Hypothalamus (tissue), 51 donors: ENCODE measurements at places on chromosomes 13 and 19.

GRCh38 chr13:112744168-112745021, 54.6 kb downstream of the ATP11A start:
- no peak for DNase-seq

DNA sequence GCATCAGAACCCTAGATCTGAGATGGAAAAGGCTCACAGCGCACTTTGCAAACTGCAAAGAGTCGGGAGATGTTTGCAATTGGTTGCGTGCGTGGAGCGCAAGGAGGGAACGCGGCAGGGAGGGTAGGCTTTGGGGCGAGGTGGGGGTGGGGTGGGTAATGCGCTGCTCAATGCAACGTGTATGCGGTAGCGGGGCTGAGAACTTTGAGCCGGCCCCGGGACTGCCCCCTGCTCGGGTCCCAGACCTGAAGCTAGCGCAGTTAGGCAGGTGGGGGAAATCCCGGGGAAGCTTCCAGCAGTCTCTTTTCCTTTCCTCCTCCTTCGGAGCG, 971 bp downstream of the FOSB start:
- no peak for DNase-seq

GRCh38 chr13:50152655-50153309, 137.5 kb downstream of the KCNRG start:
- no peak for DNase-seq

GRCh38 chr13:59435024-59435423, 728.7 kb downstream of the DIAPH3 start:
- no peak for DNase-seq

DNA sequence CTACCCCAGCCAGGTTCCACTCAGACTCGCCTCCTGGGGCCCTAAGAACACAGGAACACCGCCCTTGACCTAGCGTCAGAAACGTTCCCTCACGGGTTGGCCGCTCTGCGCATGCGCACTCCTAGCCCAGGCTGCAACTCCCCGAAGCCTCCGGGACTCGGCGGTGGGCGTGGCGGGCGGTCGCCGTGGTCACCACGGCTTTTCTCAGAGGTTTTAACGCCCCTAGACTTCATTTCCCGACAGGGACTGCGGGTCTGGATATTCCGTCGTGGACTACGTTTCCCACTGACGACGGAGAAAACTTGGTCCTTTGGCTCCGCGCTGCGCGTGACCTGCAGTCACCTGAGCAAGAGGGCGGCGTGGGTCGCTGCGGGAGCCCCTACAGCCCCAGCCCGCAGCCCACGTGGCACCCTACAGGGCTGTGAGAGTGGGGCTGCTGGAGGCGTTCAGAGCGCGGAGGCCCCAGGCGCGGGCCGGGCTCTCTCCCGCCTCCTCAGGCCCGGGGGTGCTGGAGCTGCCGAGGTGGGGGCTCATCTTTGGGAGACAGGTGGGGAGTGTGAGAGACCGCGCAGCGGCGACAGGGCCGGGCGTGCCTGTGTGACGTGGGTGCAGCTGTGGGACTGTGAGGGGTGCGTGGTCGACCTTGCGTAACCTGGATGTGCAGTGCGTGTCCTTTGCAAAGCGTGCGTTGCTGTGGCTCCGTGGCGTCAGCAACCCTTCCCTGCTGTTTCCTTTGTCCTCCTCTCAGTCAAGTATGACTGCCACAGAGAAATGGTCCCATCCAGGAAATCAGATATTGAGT, 38.0 kb upstream of the ZNF573 start:
- DNase-seq = peak; percentile 44

GRCh38 chr19:19145281-19145680, 7.0 kb upstream of the TMEM161A start:
- DNase-seq = no peak
